ENCODE measurements at places on chromosomes 2 and 18.

GRCh38 chr2:26035090-26035743, 1.3 kb downstream of the RAB10 start:
- no peak for DNase-seq

GRCh38 chr2:25482341-25482740, 140.6 kb upstream of the DNMT3A start:
- no peak for DNase-seq

DNA sequence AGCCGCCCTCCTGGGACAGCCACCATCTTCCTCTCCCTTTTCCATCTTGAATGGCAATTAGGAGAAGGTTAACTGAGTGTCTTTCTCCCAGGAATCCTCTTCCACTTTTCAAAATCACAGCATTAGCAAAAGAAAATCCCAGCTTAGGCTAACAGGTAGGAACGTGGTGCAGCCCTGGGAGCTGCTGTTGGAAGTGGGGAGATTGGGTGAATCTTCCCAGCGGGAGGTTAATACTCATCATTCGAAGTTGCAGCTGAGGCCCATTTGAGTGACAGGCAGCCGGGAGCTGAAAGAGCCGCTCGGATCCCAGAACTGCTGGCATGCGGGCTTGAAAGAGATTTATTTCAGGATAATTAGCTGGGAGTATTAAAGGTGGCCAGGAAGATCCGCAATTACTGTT, 306.0 kb downstream of the BCL11A start:
- DNase-seq: no peak

DNA sequence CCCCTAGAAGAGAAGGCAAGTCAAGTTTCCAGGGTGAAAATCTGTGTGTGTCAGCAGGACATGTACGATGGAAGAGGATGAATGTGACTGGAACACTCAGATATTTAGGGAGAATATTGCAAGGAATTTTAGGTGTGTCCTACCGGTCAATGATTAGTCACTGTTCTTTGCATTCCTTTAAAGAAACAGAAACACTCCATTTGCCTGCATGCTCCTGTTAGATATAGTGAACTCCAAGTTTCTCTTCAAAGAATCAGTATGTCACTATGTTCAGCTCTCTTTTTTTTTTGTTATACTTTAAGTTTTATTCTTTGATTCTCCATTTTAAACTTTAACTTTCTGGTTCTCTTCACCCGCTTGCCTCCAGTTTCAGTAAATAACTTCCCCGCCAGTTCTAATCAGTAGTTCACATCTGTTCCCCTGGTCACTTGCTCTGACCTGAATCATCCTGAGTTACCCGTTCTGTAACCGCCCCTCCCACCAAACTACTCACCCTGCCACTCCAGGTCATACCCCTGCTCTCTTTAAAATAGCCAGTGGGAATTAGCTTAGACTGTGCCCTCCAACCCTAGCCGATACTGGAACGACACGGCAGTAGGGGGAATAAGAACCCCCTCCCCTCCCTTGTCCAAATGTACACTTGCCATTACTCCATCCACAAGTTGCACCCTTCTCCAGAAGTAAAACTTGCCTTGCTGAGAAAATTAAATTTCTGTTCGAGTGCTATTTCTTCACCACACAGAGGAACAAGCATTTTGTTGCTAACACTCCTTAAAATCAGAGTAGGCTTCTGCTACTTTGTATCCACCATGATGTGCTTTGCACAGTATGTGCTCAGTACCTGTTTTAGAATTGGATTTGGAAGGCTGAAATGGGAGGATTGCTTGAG, 268.4 kb downstream of the METTL4 start:
- no peak for DNase-seq

DNA sequence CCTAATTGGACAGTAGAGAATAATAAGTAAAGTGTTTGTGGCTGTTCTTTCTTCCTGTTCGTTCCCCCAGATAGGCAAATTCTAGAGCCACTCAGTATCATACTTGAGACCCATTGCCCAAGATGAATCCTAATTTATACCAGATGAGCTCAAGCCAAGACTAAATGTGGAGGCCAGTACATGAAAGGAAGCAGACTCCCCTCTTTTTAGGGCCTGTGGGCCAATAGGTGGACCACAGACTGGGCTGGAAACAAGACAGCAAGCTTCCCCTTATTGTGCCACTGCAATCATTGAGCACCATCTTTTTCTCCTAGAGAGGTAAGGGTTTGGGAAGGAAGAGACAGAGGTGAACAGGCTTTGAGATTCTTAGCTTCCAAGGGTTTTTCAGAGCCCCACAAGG, 141.9 kb downstream of the MGAT5 start:
- DNase-seq: no peak

DNA sequence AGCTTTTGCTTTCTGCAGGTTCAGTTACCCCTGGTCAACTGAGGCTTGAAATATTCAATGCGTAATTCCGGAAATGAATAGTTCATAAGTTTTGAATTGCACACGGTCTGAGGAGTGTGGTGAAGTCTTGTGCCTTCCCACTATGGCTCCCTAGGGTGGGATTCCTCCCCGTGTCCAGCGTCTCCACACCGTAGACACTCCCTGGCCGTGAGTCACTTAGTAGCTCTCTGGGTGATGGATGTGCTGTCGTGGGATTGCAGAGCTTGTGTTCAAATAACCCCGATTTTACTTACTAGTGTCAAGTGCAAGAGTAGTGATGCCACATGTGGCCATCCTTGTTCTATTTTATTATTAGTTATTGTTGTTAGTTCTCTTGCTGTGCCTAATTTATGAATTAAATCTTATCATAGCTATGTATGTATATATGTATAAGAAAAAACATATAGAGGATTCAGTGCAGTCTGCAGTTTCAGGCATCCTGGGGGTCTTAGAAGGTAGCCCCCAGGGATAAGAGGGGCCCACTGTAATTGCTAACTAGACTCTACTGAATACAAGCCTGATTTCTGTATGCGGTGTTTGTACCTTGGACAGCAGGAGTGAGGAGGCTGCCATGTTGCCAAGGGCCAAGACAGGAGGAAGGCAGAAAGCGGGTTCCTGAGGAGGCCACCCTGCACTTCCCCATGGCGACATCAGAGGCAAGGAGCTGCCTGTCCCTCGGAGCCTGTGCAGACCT, 47.7 kb upstream of the PDIA6 start:
- DNase-seq: no peak

DNA sequence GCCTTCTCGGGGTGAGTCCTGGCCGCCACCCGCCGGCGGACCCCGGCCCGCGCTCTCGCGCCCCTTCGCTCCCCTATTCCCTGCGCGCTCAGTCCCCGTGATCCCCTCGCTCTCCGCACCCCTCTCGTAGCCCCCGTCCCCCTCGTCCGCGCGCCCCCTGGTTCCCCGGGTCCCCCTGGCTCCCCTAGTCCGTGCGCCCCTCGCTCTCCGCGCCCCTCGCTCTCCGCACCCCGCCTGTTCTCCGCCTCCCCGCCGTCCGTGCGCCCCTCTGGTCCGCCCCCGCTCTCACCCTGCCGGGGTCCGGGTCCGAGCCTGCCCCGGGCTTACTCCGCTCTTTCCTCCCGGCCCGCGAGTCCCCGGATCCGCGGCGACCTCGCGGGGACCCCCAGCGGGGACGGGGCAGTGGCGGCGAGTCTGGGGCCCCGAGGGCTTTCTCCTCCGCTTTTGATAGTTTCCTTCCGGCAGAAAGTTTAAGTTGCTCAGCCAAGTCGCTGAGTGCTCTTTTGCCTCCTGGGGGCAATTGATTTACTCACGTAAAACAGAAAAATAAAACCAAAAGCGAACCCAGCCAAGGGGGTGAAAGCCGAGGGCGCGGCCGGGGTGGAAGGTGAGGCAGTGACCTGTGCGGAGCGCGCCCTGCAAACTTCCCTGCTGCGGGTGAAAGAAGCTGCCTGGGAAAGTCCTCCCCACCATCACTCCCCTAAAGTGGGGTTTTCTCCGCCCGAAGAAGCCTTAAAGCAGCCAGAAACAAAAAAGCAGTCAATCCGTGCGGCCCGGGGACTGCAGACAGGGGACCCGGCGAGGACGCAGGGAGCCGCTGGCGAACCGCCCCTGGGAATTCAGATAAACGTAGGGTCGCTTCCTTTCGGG, 568 bp downstream of the RAB31 start:
- no peak for DNase-seq

DNA sequence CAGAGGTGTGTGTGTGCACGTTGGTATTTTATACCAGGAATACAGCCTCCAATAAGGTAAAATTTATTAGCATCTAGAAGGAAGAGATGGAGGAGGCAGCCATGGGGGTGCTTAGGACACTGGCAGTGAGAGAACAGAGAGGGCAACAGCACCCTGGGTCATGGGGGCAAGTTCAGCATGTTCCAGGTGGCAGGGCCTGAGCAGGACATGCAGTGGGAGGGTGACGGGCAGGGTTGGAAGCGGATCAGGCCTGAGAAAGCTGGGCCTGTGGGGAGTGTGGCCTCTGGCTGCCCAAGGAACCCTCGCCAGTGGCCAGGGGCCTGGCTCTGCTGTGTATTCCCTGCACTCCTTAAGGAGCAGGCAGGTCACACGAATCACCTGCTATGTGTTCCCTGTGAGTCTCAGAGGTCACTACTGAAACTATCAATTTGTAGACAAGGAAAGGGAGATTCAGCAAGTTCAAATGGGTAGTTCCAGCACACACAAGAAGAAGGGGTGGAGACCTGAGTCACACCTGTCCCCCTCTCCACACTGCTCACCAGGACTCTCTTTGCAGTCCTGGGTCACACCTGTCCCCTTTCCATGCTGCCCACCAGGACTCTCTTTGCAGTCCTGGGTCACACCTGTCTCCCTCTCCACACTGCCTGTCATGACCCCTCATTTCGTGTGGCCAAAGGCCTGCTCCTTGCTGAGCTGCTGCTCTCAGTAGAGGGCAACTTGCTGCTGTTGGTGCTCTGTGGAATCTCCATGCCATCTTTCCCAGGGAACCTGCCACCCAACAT, 463.9 kb upstream of the HS6ST1 start:
- DNase-seq: no peak

- peak; percentile 25 for DNase-seq
Measured at GRCh38 chr2:74843899-74844298, 10.0 kb downstream of the HK2 start.

- no peak for DNase-seq
Measured at GRCh38 chr2:234690569-234691213, 193.8 kb upstream of the ARL4C start.

DNA sequence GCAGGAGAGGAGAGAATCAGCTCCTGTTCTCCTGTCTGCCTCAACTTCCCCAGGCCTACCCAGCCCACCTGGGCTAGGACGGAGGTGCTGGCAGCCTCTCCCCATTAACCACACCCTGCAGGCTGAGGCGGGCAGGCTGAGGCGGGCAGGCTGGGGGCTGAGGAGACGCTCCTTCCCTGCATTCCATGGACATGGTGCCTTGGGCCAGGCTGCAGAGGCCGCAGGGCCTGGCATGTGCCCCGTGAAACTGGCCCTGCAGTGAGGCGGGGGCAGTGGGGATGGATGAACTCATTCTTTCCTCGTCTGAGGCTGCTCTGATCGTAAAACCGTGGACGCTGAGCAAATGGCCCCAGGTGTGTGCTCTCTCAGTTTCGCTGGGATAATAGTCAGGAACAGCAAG, 84.7 kb upstream of the LAPTM4A start:
- DNase-seq: no peak

GRCh38 chr2:149735237-149735958, 147.8 kb upstream of the MMADHC start:
- no peak for DNase-seq

DNA sequence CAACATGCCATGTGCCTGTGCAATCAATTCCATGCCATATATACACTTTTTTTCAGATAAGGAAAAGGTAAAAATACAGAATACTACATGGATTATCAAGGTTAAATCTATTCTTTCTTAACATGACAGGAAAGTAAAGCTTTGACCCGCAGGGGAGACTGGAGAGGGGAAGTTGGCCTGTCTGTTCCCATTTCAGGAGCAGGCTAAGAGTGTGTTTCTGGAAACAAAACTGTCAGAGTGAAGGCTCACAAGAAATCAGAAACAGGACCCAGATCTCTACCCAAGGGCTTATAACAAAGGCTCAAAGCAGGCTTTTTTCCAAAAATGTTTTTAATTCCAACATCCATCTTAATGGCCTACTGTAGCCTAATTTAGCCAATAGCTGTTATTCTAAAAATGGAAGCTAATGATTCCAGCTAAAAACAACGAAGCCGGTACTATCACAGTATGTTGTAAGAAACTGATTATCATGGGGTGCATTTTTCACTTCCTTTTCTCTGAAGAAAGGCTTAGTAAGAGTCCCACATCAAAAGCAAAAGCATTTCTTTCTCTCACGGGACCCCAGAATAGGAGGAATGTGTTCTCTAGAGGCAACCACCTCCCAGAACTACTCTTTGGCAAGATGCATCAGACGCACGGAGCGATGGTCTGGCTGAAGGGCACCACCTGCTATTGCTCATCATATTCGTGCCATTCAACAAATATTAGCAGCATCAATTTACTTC, 41.4 kb downstream of the FECH start:
- DNase-seq: no peak

DNA sequence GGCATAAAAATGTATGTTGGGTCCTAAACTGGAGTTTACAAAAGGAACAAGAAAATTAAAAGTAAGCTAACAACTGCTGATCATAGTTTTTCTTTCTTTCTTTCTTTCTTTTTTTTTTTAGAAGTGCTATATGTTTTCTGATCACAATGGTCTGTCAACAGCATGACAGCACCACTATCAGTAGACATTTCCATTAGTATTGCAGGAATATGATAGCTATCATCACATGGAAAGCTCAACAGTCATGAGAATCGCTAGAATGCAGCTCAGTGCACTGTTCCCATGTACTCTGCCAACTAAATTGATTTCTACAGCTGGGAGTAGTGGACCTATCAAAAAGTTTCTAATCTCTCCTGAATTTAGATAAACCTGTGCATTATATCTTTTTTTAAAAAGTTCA, 950.3 kb upstream of the ACVR2A start:
- DNase-seq: no peak

- DNase-seq: no peak
Measured at GRCh38 chr2:56583796-56584315, 400.1 kb downstream of the CCDC85A start.

- DNase-seq: no peak
Measured at GRCh38 chr18:34194239-34194638, 30.5 kb downstream of the NOL4 start.

- no peak for DNase-seq
Measured at GRCh38 chr18:79741362-79741700, 56.4 kb upstream of the KCNG2 start.
